ENCODE measurements at places on chromosomes 12 and 14. TPM values are rescaled to one million over a fixed set of nuclear protein-coding genes. Genes with fewer than 3 reads are reported as not detected.

DNA sequence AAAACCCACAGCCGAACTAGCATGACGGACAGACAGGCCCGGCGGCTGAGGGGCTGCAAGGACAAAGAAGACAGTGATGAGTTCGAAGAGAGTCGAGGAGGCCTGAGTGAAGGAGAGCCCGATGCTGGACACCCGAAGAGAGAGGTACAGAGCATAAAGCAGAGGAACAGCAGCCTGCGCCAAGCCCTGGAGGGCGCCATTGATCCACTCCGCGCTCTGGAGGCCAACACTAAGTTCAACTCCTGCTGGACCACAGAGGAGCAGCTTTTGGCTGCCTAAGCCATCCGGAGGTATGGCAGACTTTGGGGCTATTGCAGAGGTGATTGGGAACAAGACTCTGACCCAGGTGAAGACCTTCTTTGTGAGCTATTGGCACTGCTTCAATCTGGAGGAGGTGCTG lies 7.8 kb upstream of the PLXNC1 start:
- DNase-seq = peak; percentile 41

DNA sequence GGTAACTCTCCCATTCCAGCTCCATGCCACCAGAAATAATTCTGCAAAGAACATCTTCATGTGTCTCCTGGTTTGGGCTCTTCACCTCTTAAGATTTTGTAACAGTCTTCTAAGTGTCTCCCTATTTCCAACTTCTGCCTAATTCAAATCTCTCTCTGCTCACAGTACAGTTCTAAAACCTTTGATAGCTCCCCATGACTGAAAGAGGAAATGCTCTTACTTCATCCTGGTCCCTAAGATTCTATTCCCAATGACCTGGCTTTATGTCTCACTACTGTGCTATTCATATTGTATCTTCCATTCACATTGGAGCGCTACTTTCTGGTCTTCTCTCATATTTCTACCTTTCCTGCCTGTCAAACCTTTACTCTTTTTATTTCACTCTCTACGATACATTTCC lies 1.6 kb downstream of the AMN1 start:
- no peak for DNase-seq

The CYP27B1 gene
- 0.97 TPM for total RNA-seq

DNA sequence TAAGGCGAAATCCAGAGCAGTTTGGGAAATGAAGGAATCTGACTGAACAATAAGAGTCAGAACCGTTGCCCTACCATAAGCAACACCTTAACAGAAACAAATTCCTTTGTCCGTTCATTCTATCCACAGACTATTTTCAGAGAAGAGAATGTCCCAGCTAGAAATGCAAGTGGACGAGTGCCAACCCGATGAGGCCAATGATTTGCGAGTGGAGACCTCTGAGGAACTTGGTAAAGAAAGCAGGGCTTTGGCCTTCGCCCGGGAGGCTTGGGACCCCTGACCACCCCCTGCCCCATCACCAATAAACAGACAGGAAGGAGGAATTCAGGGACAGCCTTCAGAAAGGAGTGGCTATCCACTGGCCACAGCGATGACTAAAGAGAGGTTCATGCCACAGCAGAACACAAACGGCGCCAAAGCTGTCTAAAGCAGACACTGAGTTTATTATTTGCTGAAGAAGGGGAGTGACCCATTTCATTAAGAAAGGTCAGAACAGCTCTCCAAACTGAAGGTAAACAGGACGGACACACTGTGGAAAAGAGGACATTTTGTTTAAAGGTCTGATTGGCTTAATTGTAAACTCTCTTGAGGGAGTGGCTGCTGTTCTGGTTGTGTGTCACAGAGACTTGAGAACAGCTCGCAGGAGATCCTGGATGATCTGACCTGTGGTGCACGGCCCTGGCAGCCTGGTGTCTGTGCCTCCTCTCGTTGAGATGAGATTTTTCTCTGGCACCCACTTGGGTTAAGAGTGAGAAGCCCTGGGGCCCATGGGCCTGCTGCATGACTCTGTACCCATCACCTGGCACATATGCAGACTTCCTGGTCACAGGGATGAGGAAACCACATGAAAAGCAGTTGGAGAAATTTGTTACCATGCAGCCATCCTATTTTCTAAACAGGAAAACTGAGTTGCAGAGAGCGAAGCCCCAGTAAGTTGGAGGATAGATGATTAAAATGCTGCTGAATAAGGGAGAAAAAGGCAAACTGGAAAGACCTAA lies 142.0 kb upstream of the PZP start:
- DNase-seq = peak; percentile 29

DNA sequence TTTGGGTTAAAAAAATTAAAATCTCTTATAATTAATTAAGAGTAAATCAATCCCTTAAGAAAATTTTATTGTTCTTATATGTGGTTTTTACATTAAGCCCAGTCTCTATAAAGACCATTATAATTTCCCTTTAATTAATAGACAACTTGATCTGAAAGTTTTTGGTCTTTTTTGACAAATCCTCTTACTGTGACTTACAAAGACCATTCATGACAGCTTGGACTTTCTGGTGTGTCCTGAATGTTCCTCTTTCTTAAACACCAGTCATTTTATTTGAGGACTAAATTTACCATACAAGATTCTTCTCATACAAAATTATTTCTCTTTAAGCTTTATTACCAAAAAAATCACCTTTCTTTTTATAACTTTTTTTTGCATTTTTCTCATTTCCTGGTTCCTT lies 368.3 kb downstream of the ADGRD1 start:
- no peak for DNase-seq

The NUAK1 gene
- total RNA-seq = 82.8 TPM

The FGF23 gene
- total RNA-seq = not detected

The CLECL1 gene
- total RNA-seq = not detected

DNA sequence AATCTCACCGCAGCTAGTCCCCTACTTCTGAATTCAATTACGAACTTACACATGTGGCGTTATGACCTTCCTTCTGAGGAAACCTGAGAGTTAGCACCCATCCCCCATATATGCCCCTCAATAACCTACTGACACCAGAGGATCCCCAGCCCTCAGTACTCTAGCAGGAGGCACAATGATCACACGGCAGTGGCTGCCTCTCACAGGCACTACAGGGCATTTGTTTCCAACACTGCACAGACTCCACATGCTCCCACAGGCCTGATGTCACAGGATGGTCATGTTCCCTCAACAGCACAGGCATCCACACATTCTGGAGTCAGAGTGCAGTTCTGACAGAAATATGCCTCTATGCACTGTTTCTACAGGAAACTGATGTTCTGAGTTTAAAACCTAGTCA lies 17.4 kb downstream of the PPP1CC start:
- DNase-seq = no peak

The DNAJC22 gene
- 2.6 TPM for total RNA-seq

DNA sequence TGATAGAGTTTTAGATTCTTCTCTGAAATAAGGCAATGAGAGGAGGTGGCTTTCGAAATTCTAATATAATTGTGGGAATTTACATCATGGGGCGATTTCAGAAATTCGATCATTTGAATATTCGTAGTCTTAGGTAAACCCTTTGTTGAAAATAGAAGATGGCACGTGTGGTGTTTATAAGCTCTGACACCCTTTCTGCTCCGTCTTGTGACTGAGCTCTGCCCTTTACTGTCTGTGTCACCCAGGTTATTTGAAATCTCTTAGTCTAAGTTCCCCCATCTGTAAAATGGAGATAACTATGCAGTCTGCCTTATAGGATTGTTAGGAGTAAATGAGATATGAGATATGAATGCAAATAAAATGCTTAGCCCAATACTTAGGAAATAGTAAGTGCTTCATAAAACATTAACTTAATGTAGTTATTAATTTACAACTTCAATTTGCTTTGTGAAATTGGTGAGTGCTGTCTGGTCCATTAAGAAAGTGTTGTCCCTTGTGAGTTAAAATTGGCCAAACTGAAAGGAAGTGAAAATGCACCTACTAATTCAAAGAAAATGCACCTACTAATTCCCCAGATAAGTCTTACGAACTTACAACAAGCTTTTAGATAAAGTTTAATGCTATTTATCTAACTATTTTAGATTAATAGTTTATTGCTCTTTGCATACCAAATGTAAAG lies 1.5 kb downstream of the BMAL2 start:
- DNase-seq = no peak

DNA sequence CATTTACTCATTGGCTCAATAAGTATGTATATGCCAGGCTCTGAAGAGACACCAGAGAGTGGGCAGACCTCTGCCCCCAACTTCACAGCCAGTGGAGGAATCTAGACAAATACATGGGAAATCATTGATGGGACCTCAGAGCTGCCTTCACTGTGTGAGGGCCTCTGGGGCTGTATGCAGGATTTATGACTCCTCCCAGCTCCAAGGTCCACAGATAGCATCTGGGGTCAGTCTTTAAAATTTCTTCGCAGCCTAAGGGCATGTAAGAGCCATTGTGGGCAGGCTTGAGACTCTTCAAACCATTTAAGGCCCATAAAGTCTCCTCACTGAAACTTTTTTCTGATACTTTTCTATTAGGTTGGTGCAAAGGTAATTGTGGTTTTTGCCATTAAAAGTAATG lies 125.5 kb downstream of the SPTSSA start:
- no peak for DNase-seq

GRCh38 chr12:103751171-103751570 lies 89.9 kb downstream of the NT5DC3 start:
- DNase-seq = no peak

GRCh38 chr12:124719231-124719630 lies 144.4 kb downstream of the SCARB1 start:
- DNase-seq = no peak

DNA sequence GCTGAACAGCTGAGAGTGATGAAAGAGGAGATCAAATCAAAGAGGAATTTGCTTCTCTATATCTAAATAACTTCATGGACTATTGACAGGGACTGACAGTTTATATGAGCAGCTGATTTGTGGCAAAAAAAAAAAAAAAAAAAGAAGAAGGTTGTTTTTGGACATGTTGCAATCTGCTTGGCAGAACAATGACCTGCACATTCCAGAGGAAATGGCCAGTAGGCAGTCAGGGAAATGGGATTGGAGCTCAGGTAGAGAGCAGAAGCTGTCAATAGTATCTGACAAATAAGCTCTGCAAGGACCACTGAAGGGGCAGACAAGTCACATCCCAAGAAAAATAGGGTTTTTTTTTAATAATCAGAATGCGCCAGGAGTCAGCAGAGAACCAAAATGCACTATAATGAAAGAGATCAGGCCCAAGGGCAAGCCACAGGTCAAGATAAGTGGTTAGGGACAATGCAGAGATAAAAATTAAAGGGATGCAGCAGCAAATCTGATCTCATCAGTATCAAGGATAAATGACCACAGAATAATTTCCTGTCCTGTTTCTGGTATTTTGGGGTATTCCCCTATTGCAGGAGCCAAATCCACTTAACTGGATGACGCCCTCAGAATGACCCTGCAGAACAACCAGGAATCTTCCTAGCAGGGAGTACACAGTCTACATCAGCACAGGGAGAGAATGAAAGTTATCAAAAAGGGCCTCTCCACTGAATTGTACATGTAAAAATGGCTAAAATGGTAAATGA lies 22.6 kb upstream of the DUSP16 start:
- DNase-seq = no peak

DNA sequence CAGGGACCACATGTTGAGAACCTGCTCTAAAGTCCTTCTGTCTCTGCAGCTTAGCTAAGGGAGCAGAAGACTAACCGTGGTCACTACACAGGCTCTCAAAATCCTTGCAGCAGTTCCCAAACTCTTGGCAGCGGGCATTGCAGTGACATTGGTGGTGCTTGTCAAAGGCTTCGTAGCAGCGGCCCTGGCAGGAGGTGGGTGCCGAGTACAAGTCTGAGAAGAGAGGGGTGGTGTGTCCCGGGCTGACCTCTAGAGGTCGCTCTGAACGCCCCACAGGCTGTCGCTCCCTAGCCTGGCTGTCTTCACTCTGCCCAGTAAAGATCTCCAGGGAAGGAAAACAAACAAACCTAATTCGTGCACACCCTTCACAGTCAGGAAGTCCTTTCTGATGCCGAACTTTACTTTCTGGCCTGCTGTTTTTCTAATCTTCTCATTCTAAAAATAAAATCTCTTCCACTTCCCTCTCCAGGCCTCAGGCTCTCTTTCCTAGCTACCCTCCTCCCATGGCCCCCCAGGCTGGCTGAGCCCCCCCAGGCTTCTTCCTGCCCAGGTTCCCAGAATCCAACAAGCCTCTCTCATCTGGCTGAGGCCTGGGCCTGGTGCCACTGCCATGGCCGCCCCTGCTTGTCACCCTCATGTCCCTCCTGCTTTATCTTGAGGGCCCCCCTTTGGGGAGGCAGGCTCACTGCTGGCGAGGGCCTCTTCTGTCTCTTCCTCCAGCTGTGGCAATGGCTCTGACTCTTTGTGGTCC lies 7.7 kb downstream of the ENDOU start:
- DNase-seq = peak; percentile 87

DNA sequence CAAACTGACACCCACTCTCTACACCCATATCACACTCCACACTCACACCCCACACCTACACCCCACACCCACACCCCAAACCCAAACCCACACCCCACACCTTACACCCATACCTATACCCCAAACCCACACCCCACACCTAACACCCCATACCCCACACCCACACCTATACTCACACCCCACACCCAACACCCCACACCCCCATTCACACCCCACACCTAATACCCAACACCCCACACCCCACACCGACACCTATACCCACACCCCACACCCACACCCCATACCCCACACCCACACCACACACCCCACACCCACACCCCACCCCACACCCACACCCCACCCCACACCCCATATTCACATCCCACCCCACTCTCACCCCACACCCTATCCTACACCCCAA lies 38.5 kb downstream of the TMEM120B start:
- no peak for DNase-seq

- DNase-seq = no peak
These were observed 813.0 kb downstream of the GALC start for GRCh38 chr14:87179936-87180335.

GRCh38 chr12:80625901-80626300 lies 81.5 kb upstream of the MYF6 start:
- DNase-seq = peak; percentile 29

The ZNF740 gene
- 10.8 TPM for total RNA-seq

The GDF3 gene
- not detected for total RNA-seq

The OXA1L gene
- total RNA-seq = 45.7 TPM

The HCAR3 gene
- total RNA-seq = not detected

- peak; percentile 40 for DNase-seq
These were observed 105.1 kb upstream of the TMEM260 start for GRCh38 chr14:56474419-56475022.

- peak; percentile 32 for DNase-seq
These were observed 239.8 kb downstream of the KTN1 start for GRCh38 chr14:55819610-55820304.

The SMIM41 gene
- 0.43 TPM for total RNA-seq

The PDZRN4 gene
- not detected for total RNA-seq

- peak; percentile 97 for DNase-seq
These were observed 333.8 kb downstream of the PDZRN4 start for GRCh38 chr12:41521872-41522379.

DNA sequence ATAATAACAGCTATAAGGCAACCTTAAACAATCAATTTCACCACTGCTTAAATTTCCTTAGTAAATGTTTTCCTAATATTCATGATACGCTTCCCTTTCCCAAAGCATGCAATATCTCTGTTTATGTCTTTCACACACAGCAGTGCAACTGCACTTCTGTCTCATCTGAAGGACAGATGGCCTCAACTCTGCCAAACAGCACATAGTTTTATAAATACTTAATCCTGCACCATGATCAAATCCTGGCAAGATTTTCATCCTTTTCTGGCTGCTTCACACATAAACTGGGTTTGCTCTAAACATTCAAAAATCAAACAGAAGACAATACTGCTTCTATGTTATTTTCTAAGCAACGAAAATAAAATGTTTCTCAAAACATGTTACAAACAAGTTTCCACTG lies 266.3 kb downstream of the ITPR2 start:
- DNase-seq = no peak

Data from fibroblast of villous mesenchyme (primary cell).